SHP77 treated with DMSO at 0.1 percent for 48 hours (cell line): ENCODE measurements at places on chromosomes 3 and 15.

DNA sequence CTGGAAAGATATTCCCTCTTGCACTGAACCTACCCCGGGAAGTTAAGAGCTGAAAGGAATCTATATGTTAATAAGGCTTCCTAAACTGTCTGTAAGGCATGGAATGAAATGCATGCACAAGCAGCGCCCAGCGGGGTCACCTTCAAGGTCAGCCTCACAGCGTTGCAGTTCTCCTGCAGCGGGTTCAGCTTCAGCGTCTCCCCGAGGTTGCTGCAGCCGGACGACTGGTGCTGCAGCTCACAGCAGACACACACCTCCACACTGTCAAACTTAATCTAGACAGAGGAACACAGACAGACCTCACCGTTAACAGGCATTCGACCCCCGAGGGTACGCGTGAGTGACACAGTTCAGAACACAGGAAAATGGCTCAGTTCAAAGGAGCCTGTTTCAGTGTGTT lies 73.3 kb downstream of the NSMCE3 start:
- DNase-seq, result no peak

GRCh38 chr15:35738370-35738769 lies 192.4 kb upstream of the DPH6 start:
- no peak for DNase-seq

- DNase-seq, result no peak
Measured at GRCh38 chr3:159660901-159661300, 327.7 kb upstream of the IL12A start.

- DNase-seq, result no peak
Measured at GRCh38 chr3:182906036-182906435, 74.3 kb downstream of the DCUN1D1 start.

DNA sequence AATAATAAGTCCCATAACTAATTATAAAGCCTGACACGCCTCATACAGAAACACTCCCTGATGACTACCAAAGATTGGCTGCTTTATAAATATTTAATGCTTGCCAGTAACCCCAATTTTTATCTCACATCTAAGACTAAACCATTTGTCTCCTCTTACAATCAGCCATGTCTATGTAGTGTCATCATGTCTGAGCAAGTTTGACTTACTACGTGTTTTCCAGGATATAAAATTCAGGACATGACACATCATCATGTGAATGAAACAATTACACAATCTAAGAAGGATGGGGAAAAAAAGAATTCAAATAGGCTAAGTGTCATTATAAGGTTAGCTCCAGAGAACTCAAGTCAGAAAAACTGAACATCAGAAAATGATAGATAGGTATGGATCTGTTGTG lies 208.7 kb downstream of the MECOM start:
- no peak for DNase-seq

DNA sequence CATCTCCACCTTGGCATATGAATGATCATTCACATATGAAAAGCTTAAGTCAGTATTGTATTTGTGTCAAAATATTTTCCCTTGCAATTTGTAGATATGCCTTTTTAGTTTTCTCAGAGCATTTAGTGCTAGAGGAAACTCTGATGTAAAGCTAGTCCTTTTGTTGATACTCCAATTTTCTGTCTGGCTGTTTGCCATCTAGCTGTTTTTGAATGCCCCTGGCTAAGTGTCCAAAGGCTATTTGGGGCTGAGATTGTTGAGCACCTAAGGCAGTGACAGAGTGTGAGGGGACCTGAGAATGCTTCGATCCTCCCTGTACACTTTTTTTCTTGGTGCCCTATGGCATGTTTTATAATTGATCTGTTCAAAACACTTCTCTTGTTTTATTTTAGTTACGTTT lies 3.1 kb downstream of the SLC51B start:
- DNase-seq, result no peak

DNA sequence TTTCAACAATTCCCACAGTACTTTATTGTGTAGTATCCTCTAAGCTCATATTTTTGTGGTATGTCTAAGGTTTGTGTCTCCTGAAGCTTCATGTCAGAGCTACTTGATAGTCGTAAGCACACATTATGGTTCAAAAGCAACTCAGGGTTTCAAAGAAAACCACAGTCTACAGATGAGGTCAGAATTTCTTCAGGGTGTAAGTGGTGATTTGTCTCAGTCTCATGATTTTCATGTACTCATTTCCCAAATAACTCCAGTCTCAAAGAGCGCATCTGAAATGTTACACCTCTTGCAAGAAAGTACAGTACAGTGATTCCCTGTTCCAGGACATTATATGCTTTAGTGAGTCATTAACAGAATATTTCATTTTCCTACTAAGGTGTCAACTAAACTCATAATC lies 47.5 kb upstream of the SSR3 start:
- DNase-seq, result no peak

DNA sequence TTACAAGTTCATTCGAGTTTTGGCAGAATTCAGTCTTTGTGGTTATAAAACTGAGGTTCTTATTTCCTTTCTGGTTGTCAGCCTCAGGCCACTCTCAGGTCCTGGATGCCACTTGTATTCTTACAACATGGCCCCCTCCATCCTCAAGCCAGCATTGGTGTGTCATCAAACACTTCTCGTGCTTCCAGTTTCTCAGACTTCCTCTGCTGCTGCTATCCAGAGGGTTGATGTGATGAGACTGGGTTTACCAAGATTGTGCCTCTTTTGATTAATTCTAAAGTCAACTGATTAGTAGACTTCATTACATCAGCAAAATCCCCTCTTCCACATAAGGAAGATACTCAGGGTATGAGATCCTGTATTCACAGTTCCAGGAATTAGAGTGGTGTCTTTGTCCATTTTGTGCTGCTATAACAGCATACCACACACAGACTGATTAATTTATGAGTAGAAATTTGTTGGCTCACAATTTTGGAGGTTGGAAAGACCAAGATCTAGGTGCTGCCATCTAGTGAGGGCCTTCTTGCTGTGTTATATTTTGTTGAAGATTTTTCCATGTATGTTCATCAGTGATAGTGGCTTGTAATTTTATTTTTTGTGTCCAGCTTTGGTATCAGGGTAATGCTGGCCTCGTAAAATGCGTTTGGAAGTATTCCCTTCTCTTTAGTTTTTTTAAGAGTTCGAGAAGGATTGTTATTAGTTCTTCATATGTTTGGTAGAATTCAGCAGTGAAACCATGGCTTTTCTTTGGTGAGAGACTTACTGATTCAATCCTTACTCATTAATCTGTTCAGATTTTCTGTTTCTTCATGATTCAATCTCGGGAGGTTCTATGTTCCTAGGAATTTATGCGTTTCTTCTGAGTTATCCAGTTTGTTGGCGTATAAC lies 11.1 kb downstream of the LRCH3 start:
- DNase-seq, result no peak

- no peak for DNase-seq
Measured at GRCh38 chr15:45093622-45094357, 20.2 kb downstream of the DUOX2 start.
